ENCODE measurements at places on chromosomes 5 and 9.

- ATAC-seq: no peak
Observed at GRCh38 chr5:140827704-140828361, at the start of gene PCDHA6. PCDHA6 (plus strand) TSS chr5:140827960; CDS start chr5:140828092, 132 bp downstream.

DNA sequence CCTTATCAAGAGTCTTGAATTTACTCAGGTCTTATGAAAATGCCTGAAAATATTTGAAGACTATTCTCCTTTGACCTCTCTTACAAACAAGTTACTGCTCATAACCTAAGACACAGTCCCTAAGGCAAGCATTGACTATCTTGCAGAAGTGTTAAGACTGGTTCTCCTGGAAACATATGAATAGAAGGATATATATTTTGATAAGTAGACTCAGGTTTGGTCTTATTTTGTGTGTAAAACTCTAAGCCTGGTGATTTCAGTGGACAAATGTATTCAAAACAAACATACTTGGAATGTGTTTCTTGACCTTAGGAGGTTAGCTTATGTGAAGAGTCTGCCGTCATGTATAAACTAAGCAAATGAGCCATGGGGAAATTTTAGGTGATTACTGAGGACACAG lies 7.5 kb upstream of the UBQLN1 start:
- ATAC-seq: no peak

GRCh38 chr5:151595411-151595826 lies 4.3 kb upstream of the FAT2 start:
- no peak for ATAC-seq

- no peak for ATAC-seq
Observed at GRCh38 chr5:152305525-152305924, 99.6 kb downstream of the NMUR2 start.

DNA sequence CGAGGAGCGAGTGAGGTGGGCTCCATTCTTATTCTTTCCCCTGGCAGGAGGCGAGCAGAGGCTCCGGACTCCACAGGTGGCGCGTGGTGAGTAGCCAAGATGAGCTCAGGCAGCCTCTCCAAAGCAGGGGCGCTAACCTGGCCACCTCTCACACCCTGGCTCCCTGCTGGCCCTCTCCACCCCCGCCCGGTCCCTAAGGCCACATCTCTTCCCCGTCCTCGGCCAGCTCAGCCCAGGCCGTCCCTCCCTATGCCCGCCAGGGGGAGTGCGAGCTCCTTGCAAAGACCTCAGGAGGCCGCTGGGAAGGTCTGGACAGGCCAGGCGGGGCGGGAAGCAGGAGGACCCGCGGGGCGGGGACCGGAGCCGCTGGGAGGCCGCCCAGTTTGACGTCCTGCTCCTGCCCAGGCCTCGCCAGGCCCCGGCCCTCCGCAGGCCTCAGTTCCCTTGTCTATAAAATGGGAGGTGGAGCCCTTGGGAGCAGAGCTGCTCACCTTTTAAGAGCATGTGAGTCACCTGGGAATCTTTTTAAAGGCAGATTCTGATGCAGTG lies 46.3 kb upstream of the GGTA1 start:
- peak; percentile 96 for ATAC-seq

GRCh38 chr9:38335686-38336085 lies 56.8 kb upstream of the ALDH1B1 start:
- ATAC-seq: no peak

GRCh38 chr9:30935730-30936129 lies 1448.7 kb upstream of the ACO1 start:
- ATAC-seq: no peak

GRCh38 chr5:134502259-134502658 lies 23.2 kb upstream of the JADE2 start:
- ATAC-seq: no peak

- no peak for ATAC-seq
Observed at GRCh38 chr5:91061094-91061493, 322.0 kb downstream of the ARRDC3 start.

GRCh38 chr5:179867476-179867875 lies 8.9 kb upstream of the MRNIP start:
- ATAC-seq: no peak

GRCh38 chr9:31637861-31638260 lies 746.6 kb upstream of the ACO1 start:
- ATAC-seq: no peak

GRCh38 chr5:177612215-177612673 lies 12.3 kb downstream of the B4GALT7 start:
- no peak for ATAC-seq

DNA sequence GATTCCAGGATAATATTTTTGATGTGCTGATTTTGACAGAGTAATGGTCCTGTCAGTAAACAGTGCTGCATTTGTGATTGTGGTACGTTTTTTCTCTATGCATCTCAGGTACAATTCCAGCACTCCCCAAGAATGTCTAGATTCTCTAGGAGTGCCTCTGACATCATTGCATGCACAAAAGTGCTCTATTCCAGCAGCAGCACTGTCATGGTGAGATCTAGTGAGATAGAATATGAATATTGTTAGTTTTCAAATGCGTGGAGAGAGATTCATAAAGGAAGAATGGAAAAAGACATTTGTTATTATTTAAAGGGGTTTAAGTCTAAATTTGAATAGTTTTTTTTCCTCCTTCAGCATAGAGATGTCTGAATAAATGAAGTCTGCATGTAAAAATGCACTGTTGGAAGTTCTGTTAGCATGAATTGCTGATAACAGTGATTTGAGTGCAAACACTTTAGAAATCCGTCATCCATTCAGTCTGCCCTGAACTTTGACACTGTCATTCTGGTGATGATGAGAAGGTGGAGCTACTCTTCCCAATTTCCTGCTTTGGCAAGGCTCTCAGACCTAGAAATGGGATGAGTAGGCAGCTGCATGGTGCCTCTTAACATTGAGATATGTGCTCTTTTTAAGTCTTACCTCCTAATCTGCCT lies 84.6 kb downstream of the GAPVD1 start:
- peak; percentile 31 for ATAC-seq

- ATAC-seq: peak; percentile 33
Observed at GRCh38 chr9:18502546-18502945, 28.6 kb downstream of the ADAMTSL1 start.

DNA sequence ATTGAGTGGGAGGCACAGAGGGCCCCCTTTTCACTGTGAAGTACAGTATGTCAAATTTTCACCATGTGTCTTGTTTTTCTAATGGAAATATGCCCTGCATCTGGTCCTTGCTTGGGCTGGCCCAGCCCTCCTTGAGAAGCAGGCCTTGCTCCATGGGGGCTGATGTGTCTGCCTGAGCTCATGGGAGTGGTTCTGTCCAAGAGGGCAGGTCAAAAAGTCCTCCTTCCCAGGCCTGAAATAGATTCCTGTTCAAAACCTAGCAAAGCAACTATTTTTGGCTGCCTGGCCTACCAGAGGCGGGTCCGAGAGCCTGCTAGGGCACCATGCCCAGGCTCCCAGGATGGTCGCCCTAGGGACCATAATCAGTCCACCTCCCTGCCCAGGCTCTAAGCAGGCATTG lies 40.5 kb upstream of the NEURL1B start:
- ATAC-seq: no peak

GRCh38 chr5:178785999-178786398 lies 55.5 kb upstream of the ZNF354A start:
- ATAC-seq: no peak

- no peak for ATAC-seq
Observed at GRCh38 chr5:6675784-6676491, 37.3 kb upstream of the TENT4A start.

GRCh38 chr5:171469326-171469725 lies 49.9 kb downstream of the FGF18 start:
- ATAC-seq: no peak

DNA sequence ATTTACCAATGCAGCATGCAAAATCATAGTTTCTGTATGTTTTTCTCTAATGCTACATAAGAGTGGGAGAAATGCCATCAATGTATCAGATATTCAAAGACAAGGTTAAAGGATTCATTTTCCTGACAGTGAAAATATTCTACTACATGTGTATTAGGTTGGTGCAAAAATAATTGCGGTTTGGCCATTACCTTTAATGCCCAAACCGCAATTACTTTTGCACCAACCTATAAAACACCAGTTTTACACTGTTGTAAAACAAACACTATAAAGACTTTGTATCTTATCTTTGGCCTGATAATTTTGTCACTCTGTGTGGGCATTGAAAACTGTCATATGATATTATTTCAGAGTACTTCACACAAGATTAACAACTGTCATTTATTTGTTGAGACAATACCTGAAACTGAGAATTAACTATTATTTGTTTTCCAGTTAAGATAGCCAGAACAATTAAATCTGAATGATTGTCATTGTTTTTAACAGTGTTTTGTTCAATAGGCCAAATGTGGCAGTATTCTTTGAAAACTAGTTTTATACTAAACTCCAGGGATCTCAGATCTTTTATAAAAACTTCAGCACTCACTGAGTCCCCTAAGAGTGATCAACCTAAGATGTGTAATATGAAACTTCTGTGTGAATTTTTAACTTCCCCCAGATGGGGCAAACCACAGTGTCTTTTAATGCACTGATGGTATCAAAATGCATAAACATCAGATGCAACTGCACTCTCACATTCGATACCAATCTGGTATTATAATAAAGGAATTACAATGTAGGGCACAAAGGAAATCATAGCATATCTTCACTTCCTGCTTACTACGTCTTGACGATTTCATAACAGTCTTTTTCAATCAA lies 53.8 kb upstream of the FBN2 start:
- no peak for ATAC-seq

DNA sequence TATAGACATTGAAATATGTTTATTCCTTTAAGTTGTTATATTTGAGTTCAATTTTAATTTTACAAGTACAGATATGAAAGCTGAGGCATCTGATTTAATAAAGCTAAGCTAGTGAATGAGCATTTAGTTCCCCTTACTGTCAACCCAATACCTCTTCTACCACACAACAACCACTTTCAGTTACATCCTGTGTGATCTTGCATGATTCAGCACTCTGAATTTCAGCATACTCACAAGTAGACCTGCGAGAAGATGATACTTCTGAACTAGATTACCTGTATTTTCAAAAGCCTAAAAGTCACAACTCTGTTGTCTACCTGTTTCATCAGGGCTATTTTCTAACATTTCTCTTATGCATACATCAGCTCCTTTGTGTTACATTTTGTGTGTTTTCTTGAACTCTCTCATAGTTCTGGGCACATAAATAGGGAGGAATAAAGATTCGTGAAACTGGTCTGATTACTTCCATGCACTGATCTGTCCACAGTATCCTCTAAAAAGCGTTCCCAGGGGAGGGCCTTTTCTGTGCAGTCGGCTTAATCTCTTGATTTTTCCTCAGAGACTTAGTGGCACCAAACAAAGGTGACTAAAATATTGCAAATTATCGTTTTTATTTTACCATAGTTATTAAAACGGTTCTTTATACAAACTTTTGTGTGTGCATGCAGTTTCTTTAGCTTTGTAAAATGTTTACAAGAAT lies 2025.5 kb upstream of the NUDT12 start:
- ATAC-seq: no peak

DNA sequence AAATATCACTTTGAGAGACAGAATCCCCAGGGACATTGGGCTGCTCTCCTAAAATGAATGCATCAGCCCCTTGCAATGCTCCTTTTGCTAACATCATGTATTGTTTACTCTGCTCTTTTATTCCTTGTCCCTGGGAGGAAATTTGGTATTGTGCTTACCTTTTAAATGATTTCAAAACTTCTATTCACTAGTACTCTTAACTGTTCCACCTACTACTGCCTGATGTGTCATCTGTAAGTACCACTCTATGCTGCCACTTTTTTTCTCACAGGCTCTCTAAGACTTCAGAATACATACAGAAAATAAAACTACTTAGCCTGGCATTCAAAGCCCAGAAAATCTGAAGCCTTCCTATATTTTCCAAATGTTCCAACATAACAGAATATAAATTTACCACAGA lies 667.2 kb downstream of the BRINP1 start:
- ATAC-seq: no peak

- no peak for ATAC-seq
Observed at GRCh38 chr5:136510481-136510880, 145.1 kb upstream of the TRPC7 start.

GRCh38 chr5:135296900-135297816 lies 101.9 kb downstream of the MACROH2A1 start:
- ATAC-seq: no peak

- ATAC-seq: no peak
Observed at GRCh38 chr5:56099346-56099745, 104.6 kb upstream of the IL6ST start.

- no peak for ATAC-seq
Observed at GRCh38 chr9:101711330-101711941, 27.0 kb downstream of the GRIN3A start.

DNA sequence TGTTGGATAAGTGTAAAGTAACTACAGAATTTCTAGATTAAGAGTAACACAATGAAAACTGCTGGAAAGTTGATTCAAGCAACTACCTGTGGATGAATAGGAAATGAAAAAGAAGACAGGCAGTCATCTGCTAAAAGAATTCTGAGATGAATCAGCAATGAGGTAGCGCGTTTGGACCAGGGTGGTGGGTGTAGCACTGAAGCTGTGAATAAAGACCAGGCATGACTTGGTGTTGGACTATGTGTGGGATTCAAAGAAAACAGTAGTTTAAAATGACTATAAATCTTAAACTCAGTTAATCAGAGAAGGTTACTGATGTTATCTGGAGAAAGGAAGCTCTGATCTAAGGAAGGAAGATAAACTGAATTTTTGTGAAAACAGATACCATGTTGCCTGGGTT lies 159.8 kb downstream of the FBN2 start:
- no peak for ATAC-seq

GRCh38 chr5:176912115-176912514 lies 13.0 kb upstream of the HK3 start:
- ATAC-seq: no peak

DNA sequence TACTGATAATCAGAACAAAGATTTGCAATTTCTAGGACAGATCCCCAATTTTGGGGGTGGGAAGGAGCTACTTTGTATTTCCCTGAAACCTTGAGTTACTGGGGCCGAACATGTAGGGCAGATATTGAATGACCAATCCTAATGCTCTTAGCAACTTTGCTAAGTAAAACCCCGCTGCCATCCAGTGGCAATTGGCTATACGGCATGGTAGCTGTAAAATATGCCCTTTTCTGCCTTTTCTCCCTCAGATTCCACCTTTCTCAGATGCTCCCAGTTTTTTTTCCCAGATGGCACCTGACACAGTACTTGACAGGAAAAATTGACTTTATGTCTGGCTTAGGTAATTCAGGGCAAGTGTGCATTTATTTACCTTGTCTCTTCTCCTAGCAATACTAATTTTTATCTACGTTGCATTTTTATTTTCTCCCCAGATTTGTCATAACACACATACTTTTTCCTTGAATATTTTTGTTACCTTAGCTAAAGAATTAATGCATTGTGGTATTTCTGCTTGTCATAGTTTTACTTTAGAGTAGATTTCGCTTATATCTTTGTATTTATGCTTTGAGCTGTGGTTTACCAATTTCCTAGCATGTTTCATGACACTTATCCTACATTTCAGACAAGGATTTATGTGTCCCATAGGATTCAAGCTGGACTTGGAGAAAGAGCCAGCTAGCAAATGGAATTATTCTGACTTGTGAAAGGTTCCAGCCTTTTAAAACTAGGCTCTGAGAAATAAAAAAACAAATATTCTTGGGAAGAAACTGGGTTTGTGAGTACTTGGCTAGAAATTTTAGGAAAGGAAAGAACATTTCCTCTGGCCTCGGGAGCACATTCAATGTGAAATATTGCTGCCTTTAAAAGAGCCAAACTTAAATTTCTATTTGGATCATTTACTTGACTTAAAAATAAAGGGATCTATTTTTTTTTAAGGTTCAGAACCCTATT lies 37.4 kb downstream of the PIK3R1 start:
- ATAC-seq: peak; percentile 78

All from motor neuron (in vitro differentiated cells).